ENCODE measurements at places on chromosomes 13 and 19.

DNA sequence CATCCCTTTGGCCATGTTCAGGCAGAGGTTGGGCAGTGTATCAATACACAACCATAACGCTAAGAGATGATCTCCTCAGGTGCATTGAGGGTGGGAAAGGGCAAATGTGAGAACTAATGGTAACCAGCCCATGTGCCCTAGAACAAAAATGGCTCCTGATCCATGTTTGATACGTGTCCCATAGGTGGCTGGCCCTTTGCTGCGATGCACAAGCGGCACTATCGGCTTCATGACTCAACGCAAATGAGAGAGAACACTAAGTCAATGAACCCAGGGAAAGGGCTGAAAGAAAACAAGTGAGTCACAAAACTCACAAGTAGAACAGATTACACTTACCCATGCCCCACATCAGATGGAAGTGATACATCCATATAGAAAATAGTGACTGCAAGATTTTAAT, 201.7 kb downstream of the ABCC4 start:
- no peak for DNase-seq

DNA sequence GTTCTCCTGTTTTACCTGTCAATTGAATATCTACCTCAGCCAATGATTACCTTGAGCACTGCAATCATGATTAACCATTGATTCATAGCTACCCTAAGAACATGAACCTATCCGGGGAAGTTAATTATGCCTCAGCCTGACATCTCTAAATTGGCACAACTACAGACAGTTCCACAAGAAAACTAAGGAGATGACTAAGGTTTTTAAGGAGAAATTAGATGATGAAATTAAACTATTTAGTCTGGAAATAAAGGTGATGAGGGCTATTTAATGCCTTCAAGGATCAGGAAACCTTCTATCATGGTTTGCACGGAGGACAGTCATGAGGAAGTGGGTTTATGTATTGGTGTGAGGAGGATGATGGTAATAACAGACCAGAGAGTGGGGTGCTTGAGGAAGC, 203.4 kb downstream of the COL4A1 start:
- DNase-seq, result no peak

- DNase-seq, result no peak
These were observed 404.4 kb downstream of the SPRY2 start for GRCh38 chr13:79936368-79937136.

- no peak for DNase-seq
These were observed 1240.5 kb downstream of the UQCRFS1 start for GRCh38 chr19:27972291-27973040.

DNA sequence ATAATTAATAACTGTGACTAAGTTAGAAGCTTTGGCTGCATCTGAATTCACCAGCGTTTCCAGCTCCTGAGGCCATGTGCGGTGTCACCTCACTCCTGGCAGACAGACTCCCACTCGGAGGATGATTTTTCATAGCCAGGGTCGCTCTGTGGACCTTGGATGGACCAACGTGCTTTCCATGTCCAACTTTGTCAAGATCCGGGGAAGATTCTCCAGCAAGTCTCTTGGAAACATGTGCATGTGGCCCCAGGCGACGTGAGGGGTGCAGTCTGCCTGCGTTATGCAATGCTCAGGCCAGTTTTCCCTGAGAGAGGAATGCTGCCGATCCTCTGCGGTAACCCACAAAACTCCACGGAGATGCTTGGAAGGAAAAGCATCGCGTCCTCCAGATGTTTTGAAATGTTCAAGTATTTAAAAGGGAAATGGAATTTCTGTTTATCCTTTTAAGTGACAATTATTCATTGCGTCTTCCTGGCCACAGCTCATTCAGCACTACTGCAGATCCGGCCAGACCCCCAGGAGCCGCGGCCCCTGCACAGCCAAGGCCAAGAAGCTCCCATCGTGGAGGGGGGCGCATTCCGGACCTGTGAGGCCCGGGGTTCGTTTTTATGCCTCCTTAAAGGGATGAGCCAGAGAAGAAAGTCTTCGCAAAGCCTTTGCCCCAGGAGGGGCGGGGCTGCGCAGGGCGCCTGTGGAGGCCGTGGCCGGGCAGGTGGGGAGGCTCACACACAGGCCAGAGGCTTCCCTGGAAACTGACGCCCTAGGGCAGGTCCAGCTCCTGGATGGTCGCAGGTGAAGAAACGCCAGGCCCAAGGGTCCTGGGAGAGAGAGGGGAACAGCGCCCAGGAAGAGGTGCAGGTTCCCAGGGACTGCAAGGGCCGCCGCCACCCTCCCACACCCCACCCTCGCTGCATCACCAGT, 46.0 kb downstream of the C13orf46 start:
- no peak for DNase-seq

GRCh38 chr13:30418075-30418716, 4.1 kb upstream of the UBE2L5 start:
- DNase-seq, result no peak

DNA sequence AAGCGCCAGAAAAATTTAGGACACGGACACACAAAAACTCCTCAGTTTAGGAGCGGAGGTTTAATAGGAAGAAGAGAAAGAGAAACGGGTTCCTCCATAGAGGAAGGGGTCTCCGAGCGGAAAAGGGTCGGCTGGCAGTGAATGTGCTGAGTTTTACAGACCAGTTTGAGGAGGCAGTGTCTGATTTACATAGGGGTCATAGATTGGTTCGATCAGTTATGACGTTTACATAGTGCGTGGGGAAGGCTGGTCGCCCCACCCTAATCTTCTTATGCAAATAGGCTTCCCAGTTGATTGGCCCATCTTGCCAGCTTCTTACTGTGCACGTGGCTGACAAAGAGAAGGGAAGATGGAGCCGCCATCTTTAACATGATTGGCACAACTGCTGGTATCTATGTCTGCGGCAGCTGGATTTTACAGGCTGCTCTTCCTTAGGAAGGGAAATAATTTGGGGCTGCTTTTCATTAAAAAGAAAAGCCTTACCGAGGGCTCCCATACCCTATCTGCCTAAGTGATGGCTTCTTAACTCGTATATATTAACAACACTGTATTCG, 1.2 kb upstream of the ZNF225 start:
- DNase-seq, result no peak

- DNase-seq, result no peak
These were observed 24.6 kb downstream of the CCNE1 start for GRCh38 chr19:29836409-29836825.

- DNase-seq, result no peak
These were observed 9.3 kb downstream of the ZNF526 start for GRCh38 chr19:42229301-42229854.

DNA sequence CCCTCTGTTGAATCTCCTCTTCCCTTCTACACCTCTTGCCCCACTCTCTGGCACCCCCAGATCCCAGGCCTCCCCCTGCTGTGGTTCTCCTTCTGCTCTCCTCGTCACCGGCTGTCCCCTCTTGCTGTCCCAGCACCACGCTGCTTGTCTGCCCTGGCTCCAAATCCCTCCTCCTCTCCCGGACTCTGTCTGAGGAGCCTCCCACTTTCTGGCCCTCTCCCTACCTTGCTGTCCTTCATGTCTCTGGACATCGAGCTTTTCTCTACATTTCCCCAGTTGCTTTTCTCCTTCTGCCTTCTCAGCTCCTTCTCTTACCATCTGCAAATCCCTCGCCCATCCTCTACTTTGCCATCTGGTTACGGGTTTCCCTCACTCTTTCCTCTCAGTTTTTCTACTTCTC, 1.2 kb downstream of the ZNF347 start:
- no peak for DNase-seq

GRCh38 chr13:78035500-78035899, 116.9 kb upstream of the EDNRB start:
- DNase-seq, result no peak

- no peak for DNase-seq
These were observed 52.8 kb downstream of the SPTBN4 start for GRCh38 chr19:40519352-40520322.

GRCh38 chr19:12272386-12272785, 22.3 kb downstream of the ZNF44 start:
- DNase-seq, result no peak

- DNase-seq, result no peak
These were observed 1.1 kb downstream of the TSSK6 start for GRCh38 chr19:19514215-19514657.

GRCh38 chr13:51067706-51068105, 43.4 kb downstream of the C13orf42 start:
- no peak for DNase-seq

DNA sequence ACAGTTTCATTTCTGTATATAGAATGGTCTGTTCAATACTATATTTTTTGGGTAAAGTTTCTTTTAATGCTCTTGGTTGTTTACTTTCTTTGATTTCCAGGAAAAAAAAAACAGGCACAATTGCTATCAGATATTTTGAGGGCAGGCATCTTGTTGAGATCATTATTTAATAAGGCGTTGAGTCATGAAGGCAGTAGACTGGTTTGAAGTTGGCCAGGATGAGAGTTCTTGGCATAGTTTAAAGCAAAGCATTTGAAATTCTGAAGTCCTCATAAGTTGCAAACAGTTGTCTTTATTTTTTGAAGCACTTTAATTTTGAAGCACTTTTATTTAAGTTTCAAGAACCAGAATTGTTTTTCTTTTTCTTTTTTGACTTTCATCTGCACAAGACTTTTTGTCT, 2.6 kb upstream of the ZNF175 start:
- DNase-seq, result no peak

GRCh38 chr13:55230570-55230908, 1910.2 kb upstream of the PRR20A start:
- DNase-seq, result no peak

DNA sequence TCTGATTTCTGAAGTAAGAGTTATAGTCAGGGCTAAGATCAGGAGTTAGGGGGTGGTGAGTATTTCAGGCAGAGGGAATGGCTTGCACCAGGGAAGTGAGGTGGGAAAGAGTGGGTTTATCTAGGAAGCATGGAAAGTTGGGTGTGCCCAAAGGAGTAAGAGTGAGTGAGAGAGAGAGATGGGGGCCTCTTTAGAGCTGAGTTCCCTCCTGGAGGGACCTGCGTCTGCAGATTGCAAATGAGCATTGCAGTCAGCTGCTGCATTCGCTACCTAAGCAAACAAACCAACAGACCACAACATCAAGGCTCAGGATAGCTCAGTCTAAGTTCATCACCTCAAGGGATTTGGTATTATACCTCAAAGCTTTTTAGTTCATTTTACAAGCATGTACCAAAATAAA, 405.8 kb downstream of the FGF9 start:
- no peak for DNase-seq

DNA sequence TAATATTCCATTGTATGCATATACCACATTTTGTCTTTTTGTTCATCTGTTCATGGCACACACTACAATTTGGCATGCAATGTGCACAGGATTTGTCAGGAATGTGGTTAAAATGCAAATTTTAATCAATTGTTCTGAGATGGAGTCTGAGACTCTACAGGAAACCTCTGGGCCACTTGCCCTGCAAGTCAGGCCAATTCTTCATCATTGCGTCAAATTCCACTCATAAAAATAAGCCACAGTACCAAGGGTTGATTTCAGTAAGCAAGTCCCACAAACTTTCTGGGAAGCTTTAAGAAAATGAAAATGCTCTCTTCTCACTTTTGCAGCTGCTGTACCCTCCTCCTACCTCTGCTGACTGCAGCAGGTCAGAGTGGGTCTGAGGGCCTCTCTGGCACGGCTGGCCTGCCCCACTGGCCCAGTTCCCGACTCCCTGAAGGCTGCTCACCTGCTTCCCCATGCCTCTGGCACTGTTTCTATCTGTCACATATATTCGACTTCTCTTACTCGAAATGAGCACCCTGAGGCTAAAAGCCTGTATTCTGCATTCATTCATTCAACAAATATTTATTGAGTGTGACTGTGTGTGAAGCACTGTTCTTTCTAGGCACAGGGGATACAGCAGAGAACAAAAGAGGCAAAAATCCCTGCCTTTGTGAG, 83.8 kb upstream of the WASF3 start:
- DNase-seq, result no peak

- DNase-seq, result no peak
These were observed 45.0 kb downstream of the SLC15A1 start for GRCh38 chr13:98707281-98707999.

DNA sequence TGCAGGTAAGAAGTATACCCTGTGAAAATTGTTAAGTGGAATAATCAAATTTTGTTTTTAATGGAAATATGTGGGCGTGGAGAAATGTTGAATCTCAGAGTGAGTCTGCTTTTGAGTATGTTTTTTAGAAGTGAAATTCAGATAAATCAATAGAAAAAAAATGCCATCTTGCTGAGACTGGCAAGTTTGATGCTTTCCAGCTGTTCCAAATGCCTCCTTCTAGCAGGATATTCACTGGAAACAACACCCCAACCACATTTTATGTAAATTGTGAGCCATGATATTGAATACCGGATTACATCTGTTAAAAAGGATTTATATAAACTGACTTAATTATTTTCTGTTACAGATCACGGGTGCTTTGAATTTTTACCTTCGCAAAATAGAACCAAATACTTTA, 115.4 kb downstream of the ITGBL1 start:
- DNase-seq, result no peak

DNA sequence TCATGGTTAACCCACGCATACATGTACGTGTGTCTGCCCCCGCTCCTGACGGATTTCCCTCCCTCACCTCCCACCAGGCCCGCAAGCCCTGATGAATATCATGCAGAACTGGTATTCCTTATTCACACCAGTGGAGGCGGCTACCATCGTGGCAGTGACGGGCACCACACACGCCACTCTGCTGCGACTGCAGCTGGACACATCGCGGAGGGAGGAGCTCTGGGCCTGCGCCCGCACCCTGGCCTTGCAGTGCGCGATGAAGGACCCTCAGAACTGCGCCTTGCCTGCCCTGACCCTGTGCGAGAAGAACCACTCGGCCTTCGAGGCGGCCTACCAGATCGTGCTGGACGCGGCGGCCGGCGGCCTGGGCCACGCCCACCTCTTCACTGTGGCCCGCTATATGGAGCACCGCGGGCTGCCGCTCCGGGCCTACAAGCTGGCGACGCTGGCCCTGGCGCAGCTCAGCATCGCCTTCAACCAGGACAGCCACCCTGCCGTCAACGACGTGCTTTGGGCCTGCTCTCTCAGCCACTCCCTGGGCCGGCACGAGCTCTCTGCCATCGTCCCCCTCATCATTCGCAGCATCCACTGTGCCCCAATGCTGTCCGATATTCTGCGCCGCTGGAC, 35.0 kb downstream of the ZSWIM4 start:
- DNase-seq, result no peak

DNA sequence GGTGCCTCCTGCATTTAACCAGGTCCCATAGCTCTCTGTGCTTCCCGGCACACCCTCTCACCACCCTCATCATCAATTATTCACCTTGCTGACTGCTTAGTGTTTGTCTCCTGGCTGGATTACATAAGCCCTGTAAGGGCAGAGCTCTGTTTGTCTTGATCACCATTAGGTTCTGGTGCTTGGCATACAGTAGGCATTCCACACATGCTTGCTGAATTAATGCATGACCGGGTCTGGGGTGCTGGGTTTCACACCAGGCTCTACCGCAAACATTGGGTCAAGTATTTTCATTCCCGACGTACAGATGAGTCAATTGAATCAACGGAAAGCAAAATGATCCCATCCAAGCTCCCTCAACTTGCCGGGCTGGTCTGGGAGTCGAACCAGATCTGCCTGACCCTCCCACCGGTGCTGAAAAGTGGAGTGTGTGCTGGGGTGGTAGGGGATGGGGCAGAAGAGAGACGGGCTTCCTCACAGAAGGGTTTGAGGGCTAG, 28.5 kb downstream of the VAV1 start:
- no peak for DNase-seq
